ENCODE measurements at places on chromosomes 4 and X. TPM values are rescaled to one million over a fixed set of nuclear protein-coding genes. Genes with fewer than 3 reads are reported as not detected.

- no peak for DNase-seq
Observed at GRCh38 chr4:80613470-80613869, 277.9 kb downstream of the CFAP299 start.

DNA sequence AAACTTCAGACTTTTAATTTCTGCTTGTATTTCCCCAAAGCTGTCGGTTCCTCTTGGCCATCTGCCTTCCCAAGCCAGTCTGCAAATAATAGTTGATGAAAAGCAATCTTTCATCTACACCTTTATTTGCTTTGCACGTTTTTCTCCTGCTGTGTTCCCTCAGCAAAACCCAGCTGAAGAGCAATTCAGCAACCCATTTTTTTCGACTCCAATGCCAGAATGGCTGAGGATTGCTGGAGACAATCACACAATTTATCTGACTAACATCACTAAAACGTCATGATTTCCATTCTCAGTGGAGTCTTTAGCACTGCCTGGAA lies 94.3 kb downstream of the GPRIN3 start:
- DNase-seq = no peak

CTAG1A gene
- not detected for polyA plus RNA-seq

CXCL11 gene
- polyA plus RNA-seq = 0.36 TPM

DNA sequence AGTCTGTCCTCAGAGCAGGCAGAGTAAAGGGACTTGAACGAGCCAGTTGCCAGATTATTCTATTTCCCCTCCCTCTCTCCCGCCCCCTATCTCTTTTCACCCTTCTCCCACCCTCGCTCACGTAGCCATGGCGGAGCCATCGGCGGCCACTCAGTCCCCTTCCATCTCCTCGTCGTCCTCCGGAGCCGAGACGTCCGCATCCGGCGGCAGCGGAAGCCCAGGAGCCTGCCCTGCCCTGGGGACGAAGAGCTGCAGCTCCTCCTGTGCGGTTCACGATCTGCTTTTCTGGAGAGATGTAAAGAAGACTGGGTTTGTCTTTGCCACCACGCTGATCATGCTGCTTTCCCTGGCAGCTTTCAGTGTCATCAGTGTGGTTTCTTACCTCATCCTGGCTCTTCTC lies 106.2 kb upstream of the SMAD1 start:
- no peak for DNase-seq

PNMA6F gene
- polyA plus RNA-seq = not detected

DNA sequence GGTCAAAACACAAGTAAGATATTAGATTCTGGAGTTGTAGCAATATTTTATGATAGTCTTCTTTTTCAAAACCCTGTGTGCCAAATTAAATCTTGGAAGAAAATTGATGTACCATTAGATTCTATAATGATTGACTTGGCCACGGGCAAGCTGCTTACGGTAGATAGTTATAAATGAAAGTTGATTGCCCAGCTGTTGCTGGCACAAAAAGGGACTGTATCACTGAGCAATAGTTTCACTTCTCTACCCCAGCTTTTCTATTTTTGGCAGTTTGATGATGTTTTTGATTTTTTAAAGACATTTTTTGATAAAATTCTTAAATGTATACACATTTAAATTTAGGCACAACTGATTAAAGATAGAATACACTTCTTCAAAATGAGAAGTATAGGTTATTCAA lies 333.3 kb downstream of the TRAM1L1 start:
- DNase-seq = no peak

GRCh38 chr4:2961811-2962441 lies 1.3 kb downstream of the NOP14 start:
- DNase-seq = no peak

DNA sequence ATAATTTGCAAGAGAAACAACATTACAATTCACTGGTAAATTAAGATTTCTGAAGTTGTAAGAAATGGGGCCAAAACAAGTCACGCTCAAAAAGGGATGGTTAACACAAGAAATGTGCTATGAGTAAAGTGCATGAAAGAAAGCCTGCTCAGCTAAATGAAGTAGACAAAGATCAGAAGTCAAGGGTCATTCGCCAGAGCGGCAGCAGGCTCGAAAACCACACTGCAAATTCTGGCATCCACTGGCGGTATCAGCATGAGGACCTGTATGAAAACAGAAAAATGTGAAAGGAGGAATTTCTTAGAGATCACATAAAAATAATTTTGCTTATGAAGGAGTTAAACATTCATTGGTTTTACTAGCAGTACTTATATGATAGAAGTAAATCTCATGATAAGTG lies 49.6 kb downstream of the FBXL5 start:
- no peak for DNase-seq

ATP2B3 gene
- polyA plus RNA-seq = 0.43 TPM

SULT1E1 gene
- 423 TPM for polyA plus RNA-seq

PCDH18 gene
- 131 TPM for polyA plus RNA-seq

DNA sequence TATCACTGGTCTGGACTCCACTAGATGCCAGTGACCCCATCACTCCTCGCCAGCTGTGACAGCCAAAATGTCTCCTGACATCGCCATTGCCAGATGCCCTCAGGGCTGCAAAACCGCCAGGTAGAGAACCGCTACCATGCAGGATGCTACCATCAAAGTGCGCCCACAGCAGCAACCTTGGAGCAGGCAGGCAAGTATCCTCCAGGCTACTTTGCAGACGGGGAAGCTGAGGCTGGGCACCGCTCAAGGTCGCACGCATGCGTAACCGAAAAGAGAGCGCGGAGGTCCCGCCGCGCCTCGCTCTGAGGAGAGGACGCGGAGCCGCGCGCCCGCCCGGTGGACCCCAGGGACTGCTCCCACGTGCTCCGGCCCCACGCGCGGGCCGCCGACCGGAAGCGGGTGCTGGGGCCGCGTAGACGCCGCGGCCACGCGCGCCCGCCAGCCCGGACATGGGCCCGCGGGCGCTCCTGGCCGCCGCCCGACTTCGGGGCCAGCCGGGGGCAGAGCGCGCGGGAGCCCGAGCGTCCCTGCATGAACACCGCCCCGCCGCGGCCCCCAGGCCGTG lies at the start of gene STS:
STS (plus strand) TSS at position 300 of the 565 bp plus-strand sequence. CDS start 105,488 bp downstream, outside the sequence.
- peak; percentile 38 for DNase-seq

UGT2B7 gene
- 35.4 TPM for polyA plus RNA-seq

HERC6 gene
- polyA plus RNA-seq = 10.8 TPM

DNA sequence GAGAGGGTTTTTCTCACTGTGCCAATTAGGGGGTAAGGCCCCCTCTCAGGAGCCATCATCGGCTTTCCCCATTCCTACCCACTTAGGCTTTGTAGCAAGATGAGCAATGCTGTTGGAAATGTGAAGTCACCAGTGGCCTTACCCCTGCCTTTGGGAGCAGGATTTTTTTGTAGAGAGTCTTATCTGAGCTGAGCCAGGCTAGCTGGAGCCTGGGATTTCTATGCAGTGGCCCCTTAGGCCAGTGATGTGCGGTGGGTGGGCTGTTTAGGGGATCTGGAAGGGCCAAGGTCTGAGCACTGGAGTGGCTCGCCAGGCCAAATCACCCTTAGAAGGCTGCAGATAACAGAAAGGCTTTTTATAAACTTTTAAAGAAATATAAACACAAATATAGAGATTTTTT lies 4.2 kb downstream of the CXorf65 start:
- DNase-seq = no peak

- peak; percentile 46 for DNase-seq
Observed at GRCh38 chrX:15564981-15565579, 35.7 kb downstream of the ACE2 start.

DNA sequence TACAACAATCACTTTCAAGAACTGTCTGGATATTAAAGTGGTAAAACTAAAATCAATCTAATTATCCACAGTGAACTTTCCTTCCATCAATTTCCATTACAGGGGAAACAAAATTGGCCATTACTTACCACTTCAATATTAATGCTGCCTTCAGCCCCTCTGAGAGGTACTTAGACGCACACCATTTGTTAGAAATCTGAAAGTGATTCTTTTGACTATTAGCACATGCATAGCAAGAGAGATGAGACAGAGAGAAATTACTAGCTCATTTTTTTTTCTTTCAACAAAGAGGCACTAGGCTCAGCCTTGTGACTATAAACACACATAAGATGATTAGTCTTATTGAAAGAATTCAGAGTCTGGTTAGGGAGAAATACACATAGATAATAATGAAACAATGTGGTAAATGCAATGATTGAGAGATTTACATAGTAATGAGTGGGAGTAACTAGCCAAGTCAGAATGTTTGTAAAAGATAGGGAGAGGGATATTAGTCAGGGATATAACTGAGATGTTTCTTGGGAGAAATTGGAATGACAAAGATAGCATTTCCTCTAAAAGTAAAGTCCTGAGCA lies 93.3 kb downstream of the YIPF7 start:
- DNase-seq = no peak

DNA sequence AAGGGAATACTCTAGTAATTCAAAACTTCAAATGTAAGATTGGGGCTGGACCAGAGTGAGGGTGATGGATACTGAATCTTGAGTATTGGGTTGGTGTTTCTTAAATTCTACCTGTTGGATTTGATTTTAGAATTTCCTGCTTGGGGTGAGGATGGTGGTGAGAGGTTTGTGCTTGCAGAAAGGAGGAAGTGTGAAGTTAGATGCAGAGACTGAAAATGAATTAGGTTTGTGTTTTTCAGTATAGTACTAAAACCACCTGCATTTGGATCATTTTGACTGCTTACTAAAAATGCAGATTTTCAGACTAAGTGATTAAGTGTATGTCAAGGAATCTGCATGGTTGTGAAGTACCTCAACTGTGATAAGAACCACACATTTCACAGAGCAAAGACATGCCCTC lies 131.5 kb upstream of the CENPE start:
- DNase-seq = no peak

DNA sequence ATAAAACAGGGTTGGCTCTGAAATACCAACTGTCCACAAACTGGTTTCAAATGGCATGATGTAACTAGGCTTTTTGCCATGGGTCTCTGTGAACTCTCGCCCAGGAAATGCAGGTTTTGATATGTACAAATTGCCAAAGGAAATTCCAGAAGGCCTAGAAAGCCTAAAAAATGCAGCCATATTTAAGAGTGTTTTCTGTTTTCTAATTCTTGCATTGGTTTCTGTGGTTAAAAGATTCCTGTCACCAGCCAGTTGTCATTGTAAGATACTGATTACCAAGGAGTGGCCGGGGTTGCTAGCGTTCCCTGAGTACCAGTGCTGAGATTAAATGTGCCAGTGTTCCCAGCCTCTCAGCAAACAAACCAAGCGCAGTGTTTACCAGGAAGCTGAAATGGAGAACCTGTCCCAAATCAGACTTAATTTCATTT lies 53.9 kb upstream of the SORBS2 start:
- DNase-seq = peak; percentile 23

DDIT4L gene
- 1.7 TPM for polyA plus RNA-seq

NHSL2 gene
- polyA plus RNA-seq = 8.9 TPM

GRCh38 chr4:73053974-73054480 lies 15.5 kb downstream of the COX18 start:
- DNase-seq = no peak

DNA sequence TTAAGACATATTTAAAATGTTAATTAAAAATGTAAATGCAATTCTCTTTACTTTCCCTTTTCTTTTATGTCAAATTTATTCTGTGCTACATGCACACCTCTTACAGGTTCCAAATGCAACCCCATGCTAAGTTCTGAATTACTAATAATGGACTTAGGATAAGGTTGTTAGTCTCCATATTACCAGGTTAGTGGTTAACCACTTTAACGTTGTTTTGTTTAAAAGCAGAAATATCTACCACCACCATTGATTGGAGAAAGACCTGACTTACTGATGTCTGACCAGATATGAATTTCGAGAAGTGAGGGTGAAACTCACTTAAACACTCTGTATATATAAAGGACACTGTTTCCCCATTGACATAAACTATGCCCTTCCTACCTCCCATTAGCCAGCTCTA lies 6.9 kb upstream of the TRPC3 start:
- no peak for DNase-seq

- DNase-seq = no peak
Observed at GRCh38 chr4:41388080-41388479, 131.4 kb downstream of the UCHL1 start.

DNA sequence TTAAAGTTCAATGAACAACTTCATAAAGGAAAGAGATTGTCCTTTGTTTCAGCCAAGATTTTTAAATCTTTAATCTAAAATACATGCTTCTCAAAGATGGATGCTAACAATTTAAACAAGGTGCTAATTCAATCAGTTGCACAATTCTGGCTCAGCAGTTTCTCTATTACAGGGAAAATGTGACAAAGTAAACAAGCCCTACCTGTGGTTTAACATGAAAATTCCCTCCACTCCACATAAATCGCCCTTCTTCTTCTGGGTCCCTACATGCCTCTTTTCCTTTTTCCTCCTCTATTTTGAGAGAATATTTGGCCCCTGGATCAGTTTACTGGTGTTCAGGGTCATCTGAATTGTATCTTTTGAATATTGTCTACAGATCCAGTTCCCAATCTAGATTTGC lies 80.6 kb downstream of the FRYL start:
- no peak for DNase-seq

DNA sequence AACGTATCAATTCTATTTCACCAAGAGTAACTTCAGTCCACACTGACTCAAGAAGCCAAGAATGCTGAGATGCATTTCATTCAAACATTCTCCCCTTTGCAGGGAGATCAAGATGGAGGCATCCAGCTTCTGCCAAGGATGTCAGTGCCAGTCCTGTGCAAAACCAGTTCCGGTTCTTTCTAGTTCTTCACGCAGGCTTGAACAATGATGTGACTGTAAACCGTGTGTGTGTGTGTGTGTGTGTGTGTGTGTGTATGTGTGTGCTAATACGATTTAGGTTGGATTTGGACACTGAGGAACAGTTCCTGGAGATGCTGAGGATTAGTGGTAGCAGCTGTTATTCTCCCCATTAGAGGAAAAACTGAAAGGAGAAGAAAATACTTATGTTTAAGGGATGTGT lies at the start of gene REELD1:
REELD1 (plus strand) TSS at position 301 of the 400 bp plus-strand sequence. CDS start 2,415 bp downstream, outside the sequence.
- no peak for DNase-seq

DNA sequence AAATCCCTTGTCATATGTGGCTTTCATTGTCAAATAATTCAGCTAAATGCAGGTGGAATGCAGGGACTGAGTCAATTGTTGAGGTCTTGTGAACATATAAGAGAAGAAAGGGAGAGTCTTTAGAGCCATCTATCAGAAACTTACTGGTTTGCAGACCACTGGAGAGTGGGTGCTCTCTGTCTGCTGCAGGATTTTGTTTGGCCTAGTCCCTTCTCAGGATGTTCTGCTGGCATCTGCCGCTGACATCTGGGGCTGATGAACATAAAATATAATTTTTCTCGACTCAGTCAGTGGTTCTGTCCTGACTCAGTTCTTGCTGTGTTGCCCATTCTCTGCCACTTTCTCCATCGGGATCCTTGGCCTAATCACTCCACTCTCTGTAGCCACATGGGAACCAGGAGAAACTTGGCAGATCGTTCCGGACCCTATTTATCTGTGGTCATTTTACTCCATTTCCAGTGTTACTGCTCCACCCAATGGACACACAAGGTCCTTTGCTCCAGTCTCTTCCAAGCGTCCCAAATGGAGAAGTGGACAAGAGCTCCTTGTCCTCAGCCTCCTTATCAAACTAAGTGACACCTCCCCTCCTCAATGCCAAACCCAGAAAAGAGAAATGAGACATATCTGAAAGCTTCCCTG lies 436.2 kb downstream of the FAT4 start:
- peak; percentile 48 for DNase-seq

DNA sequence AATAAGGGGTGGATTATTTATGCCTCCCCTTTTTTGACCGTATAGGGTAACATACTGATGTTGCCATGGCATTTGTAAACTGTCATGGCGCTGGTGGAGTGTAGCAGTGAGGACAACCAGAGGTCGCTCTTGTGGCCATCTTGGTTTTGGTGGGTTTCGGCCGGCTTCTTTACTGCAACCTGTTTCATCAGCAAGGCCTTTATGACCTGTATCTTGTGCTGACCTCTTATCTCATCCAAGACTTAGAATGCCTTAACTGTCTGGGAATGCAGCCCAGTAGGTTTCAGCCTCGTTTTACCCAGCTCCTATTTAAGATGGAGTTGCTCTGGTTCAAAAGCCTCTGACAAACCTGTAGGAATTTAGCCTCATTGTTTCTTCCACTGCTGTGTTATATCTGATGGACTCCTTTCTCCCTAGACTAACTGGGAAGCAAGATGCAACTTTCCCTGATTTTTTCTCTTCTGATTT lies 71.4 kb downstream of the TMEM131L start:
- DNase-seq = no peak
